ENCODE measurements at places on chromosomes 2 and 18.

GRCh38 chr2:168559187-168559586 lies 103.1 kb downstream of the CERS6 start:
- no peak for DNase-seq

- DNase-seq: no peak
Observed at GRCh38 chr2:132652474-132652873, 17.5 kb downstream of the LYPD1 start.

- DNase-seq: no peak
Observed at GRCh38 chr18:76499637-76500340, 4.7 kb upstream of the ZNF516 start.

- no peak for DNase-seq
Observed at GRCh38 chr2:209369656-209370055, 54.2 kb upstream of the MAP2 start.

GRCh38 chr2:100683231-100683630 lies 120.4 kb downstream of the PDCL3 start:
- no peak for DNase-seq

GRCh38 chr2:218238887-218239286 lies 21.9 kb downstream of the ARPC2 start:
- no peak for DNase-seq

DNA sequence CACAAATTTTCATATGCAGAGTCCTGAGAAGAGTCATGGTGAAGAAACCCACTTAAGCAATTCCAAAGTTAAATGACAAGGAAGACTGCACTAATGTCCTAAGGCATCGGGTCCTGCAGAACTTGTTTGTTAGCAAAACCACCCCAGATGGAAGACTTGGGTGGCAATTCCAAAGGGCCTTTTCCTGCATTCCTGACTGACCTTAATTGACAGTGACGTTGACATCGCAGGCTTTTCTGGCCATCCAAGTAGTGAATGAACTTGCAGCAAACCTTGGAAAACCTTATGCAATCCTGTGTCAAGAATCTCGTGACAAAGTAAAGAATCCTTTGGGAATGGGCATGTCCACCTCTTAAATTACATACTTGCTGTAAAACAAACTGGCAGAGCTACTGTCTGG lies 112.5 kb upstream of the SH3BP4 start:
- DNase-seq: no peak

DNA sequence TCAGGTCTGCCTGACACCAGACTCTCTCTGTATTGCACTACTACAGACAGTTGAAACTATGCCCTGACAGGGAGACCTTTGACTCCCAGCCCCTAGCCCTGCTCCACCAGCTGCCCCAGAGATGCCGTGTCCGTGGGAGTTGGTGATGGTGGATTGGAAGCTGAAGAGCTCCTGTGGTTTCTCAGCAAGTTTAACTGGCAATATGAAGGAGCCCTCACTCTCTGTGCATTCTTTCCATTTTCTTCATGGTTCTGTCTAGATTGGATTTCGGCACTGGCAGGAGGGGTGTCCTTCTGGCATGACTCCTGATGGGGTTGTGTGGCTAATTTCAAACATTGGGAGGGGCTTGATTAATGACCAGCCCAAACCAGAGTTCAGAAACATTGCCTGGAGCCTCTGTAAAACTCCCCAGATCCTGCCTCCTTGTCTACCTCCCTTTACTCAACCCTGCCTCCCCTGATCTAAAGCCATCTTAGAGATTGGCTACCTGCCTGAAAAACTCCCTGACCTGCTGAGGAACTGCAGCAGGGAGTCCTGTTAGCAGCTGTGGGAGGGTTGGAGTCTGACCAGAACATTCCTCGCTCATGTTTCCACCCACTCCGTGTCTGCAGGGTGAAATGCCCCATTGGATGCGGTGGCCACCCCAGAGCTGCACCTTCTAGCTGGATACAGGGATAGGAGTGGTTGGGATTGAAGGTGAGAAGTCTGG lies 206.9 kb upstream of the SPRED2 start:
- no peak for DNase-seq

DNA sequence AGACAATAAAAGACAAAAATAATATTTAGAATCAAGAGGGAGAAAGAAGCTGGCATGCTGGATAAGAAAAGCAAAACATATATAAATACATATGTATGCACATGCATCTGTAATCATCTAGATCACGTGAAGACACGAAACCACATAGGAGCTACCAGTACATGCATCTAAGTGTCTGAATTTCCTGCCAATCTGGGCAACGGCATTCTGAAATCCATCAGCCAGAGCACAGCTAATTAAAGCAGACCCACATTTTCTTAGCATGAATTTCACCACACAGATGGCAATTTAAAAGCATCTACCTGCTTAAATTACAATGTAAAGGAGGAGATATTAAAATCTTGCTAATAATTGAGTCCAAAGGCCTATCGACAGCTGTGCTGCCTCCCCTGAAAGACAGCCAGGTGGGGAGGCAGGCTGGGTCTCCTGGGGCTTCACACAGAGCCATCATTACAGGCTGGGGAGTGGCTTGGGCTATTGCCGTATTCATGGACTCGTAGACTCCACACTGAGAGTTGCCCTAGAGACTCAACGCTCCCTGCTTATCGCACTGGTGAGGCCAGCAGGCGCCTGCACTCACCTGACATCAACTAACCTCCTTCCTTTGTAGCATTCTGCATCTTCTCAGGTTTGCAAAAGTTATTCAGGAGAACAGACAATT lies 272.5 kb upstream of the PXDN start:
- no peak for DNase-seq

GRCh38 chr2:27885661-27886060 lies 4.5 kb downstream of the RBKS start:
- DNase-seq: no peak

GRCh38 chr2:7905756-7906155 lies 776.1 kb upstream of the ID2 start:
- no peak for DNase-seq

DNA sequence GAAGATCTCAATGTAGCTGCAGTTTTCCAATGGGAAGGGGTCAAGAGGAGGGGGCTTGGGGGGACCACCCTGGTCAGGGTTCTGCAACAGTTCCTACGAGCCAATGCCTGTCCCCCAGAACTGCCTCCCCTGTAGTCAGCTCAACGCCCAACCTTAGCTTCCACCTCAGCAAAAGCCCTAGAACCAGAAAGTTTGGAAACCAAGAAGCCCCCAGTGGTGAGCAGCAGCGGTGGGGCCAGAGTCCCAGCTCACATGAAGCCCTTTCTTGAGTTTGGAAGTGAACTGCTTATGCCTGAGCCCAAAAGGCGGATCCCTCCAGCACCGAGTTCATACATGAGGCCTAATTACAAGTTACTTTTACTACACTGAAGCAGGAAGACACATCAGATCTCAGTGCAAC lies 162.4 kb downstream of the HDAC4 start:
- no peak for DNase-seq

DNA sequence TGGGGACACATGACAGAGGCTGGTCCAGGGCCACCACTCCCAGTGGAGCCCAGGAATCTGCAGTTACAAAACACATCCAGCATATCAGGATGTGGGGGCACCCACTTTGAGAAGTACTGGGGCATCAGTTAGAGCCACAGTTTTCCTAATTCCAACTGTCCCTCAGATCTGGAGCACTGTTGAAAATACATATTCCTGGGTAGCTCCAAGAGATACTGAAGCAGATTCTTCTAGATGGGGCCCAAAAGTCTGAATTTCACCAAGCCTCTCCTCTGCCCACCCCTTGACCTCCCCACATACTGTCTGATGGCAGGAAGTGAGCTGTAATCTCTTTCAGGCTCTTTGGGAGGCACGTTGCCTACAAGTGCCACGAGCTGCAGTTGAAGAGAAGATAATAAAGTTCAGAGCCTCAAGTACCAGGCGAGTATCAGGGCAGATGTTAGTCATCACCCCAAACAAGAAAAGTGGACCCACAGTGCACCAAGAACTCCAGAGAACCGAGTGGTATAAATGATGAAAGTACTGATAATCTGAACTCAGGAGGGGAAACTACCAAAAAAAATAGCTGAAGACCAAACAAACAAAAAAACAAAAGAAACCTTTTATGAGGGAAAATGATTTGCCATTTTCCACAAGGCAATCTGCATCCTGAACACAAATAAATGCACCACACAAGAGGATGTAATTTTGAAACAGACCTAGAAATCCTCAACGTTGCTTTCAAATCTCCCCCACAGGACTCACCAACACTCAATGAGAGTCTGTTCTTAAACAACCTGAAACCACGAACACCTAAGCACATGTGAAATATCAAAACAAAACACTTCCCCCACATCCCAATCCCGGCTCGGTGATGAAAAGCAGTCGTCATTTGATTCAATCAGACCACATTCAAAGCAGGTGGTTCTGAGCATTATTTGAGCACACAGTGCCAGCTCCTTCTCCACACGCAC lies 98.7 kb downstream of the TCF4 start:
- no peak for DNase-seq

- no peak for DNase-seq
Observed at GRCh38 chr2:31270131-31270530, 36.2 kb downstream of the EHD3 start.

GRCh38 chr2:119463136-119463535 lies 31.5 kb downstream of the TMEM37 start:
- DNase-seq: no peak

- DNase-seq: no peak
Observed at GRCh38 chr2:9467687-9468086, 6.7 kb upstream of the IAH1 start.

DNA sequence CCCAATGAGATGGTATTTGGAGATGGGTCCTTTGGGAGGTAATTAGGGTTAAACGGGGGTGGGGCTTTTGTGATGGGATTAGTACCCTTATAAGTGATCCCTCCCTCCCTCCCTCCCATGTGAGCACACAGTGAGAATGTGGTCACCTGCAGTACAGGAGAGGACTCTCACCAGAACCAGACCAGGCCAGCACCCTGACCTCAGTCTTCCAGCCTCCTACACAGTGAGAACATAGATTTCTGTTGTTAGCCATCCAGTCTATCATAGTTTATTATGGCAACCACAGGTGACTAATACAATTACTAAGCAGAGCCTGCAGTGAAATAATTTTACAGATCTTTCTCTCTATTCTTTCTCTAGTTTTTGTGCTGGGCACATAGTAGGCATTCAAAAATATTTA lies 137.7 kb upstream of the PKDCC start:
- DNase-seq: no peak

DNA sequence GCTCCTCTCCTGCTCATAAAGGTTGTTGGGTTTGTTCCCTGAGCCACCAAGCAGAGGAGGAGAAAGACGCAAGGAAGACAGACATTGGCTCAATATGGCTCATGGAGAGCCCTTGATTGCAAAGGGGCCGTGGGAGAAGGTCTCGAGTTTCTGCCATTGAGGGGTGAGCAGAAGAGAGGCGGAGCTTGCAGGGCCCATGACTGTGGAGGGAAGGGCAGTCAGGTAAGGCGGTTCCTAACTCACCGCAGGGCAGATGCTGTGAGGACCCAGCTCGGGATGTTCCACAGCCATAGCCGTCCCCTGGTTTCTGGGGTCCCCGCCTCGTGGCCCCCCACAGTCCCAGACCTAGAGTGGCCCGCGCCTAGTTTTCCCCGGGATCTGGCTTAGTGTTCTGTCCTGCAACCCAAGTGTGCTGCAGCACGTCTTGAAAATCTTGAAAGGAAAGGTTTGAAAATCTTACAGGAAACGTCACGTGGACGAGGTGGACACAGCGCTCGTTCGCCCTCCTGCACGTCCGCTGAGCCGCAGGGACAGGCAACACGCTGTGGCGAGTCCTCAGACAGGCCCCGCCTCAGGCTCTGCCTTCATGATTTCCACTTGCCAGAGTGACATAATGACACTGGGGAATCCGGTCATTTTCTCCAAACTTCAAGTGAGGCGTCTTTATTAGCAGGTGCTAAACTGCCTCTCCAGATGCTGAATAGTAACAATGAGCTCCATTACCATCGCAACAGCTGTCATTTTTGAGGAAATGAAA lies 105.5 kb upstream of the HDAC4 start:
- no peak for DNase-seq

DNA sequence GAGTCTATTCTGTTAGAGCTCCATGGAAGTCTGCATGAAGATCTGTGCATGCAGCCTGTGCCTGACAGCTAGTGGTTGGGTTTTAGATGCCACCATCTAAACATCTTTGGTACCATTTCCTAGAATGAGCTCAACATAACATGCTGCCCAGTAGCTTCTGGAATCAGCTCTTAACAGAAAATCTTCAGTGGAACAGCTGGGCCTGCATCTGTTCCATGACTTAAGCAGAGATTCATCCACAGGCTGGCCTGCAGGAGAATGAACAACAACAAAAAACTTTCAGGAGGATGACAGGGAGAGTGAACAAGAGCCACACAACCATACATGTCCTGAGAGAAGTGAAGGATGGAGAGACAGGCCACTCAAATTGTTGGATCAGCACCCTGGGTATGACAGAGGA lies 316.6 kb downstream of the RDH14 start:
- DNase-seq: no peak

DNA sequence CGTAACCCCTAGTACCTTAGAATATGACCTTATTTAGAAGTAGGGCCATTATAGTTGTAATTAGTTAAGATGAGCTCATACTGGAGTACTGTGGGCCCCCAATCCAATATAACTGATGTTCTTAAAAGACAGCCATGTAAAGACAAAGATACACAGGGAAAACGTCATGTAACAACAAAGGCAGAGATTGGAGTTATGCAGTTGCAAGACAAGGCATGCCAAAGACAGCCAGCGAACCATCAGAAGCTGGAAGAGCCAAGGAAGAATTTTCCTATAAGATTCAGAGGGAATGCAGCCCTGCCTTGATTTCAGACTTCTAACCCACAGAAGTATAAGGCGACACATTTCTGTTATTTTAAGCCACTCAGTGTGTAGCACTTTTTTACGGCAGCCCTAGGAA lies 55.9 kb upstream of the TLK1 start:
- no peak for DNase-seq

GRCh38 chr2:230996661-230997060 lies 740 bp downstream of the SPATA3 start:
- no peak for DNase-seq

GRCh38 chr2:23587341-23587880 lies 202.4 kb downstream of the KLHL29 start:
- no peak for DNase-seq

DNA sequence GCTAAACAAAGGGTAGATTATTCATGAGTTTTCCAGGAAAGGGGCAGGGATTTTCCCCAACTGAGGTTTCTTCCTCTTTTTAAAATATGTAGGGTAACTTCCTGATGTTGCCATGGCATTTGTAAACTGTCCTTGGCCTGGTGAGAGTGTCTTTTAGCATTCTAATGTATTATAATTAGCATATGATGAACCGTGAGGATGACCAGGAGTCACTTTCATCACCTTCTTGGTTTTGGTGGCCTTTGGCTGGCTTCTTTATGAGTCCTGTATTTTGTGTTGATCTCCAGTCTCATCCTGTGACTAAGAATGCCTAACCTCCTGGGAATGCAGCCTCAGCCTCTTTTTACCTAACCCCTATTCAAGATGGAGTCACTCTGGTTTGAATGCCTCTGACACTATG lies 391.0 kb upstream of the LINC00305 start:
- no peak for DNase-seq
